AG09309 (cell line): ENCODE measurements at places on chromosomes 1 and 21.

DNA sequence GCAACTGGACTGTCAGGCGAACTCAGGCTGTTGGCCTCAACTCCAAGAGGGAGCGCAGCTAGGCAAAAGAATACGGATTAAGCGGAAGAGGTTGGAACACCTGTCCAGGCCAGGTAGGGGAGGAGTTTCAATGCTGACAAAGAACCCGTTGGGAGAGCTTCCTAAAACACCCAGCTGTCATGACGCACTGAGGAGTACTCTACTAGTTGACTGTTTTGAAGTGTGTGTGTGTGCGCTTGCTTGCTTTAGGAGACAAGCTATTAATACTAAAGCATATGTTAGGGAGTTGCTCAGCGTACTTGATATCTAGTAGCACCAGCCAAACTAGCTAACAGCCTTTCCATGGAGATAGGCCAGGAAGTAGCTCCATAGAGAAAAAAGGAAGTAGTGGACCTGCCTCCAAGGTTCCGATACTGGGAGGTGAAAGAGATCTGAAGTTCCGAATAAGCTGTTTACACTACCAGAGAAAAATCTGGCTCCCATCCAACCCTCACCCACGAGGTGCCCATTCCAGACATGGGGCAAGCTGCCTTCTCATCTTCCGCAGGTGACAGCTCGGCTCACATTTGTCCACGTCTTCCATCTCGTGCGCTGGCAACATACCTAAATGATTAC is 974 bp upstream of the FNBP1L start:
- no peak for DNase-seq

GRCh38 chr1:185663332-185663731 is 70.9 kb upstream of the HMCN1 start:
- DNase-seq, result no peak

DNA sequence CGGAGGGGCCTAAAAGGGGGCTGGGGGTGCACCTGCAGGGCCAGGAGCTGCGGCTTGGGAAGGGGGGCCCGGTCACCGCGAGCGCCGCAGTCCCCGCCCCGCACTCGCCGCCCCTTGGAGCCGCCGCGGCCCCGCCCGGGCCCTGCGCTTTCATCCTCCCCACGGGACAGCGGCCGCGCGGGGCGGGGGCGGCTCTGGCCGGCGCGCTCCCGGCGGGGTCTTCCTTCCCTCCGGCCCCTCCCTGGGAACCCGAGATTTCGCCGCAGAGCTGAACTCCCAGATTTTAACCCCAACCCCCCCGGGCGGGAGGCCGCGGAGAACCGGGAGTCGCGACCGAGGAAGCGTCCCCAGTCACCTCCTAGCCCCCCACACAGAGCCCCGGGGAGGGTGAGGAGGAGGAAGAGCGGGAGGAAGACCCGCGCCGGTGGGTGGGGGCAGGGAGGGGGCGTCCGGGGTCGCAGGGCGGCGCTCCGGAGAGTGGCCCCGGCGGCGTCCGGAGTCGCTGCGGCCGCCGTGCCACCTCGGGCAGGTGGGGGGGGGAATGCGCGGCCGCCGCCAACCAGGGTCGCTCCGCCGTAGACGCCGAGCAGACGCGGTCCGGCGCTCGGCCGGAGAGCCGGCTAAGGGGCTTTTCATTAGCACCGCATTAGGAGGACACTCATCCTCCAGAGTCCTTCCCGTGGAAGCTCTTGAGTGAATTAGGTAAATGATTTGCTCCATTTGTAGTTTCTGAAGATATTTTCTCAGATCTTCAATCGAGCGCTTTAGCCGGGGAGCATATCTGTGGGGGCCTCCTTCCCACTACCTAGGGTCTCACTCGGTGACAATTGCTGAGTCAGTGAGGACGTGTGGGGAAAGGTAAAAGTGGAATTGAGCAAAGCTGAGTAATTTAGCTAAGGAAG is 31.6 kb upstream of the NFIA start:
- DNase-seq, result no peak

DNA sequence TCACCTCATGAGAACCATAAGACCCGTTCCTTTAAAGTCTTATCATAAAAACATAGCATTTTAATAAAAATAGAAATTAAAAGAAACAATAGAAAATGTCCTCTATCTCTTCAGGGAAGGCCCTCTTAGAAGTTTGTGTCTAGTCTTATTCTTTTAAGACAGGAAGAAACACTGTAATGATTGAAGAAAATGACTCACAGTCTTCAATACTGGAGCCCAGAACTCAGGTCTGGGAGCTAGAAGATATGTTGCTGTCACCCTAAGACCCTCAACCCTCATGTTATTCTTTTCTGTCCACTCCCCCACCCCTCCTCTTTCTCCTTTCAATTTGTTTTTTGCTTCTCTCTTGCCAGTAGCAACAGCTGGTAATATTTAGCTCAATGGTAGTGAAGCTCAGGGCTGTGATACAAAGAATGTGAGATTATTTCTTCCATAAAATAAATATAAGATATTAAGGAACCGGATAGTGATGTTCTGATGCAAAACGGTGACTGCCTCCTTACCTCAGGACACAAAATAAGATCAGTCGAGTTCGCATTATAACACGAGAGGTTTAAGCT is 12.0 kb downstream of the DUSP10 start:
- no peak for DNase-seq

- no peak for DNase-seq
These were observed 27.6 kb downstream of the GPR88 start for GRCh38 chr1:100565533-100565932.

DNA sequence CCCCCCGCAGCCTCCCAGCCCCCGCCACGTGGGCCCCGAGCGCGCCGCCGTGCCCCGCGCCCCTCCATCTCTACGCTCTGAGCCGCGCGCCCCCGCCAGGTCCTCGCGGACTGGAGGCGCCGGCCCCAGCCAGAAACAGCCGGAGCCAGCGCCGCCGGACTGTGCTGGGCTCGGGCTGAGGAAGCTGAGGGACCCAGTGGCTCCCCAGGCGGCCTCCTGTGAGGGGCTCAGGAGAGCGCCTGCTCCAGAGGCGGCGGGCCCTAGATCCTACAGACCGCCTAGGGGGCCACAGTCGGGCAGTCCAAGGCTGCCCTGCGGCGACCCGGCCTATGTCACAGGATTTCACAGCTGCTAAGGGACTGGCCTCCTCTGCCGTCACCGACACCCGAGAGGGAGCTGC is 82.1 kb downstream of the NENF start:
- no peak for DNase-seq

- DNase-seq, result no peak
These were observed 59.4 kb upstream of the FAM20B start for GRCh38 chr1:178966312-178966711.

- no peak for DNase-seq
These were observed 74.4 kb downstream of the COL24A1 start for GRCh38 chr1:86082183-86082582.
